Brain (organoid and tissue), 16 donors: ENCODE measurements at places on chromosomes 2 and 18. TPM values are rescaled to one million over a fixed set of nuclear protein-coding genes. Genes with fewer than 3 reads are reported as not detected.

DNA sequence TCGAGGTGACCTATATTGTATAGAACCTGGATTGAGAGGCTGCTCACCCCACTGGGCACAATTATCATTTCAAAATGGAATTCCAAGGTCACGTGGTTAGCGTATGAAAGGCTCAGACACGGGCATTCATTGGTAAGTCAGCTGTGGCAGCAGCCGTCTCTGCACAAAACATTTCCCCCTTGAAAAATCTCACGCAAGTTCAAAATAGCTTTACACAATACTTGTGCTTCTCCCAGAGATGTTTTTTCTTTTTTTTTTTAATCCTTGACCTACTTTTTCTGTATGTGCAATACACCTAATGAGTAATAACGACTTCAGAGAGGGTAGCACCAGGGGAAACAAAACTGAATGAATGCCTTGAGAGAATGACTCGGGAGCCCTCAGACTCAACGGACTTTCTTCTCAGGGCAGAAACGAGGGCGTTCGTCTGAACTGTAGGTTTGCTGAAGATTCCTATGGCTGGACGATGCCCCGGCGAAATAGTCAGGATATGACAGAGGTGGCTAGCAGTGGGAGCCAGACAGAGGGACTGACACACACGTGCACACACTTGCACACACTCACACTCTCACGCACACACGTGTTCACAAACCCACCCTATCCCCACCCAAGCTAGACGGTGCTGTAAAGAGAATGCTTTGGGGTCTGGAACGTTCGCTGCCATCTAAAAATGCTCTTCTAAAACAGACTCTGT, 77.8 kb downstream of the PDCL3 start:
- DNase-seq: peak; percentile 20

Gene CNGA3
- 10.8 TPM for polyA plus RNA-seq

Gene POTEI
- polyA plus RNA-seq: not detected

- no peak for DNase-seq
Measured at GRCh38 chr2:204763974-204764703, 218.9 kb downstream of the PARD3B start.

- DNase-seq: no peak
Measured at GRCh38 chr2:88002359-88002707, 14.0 kb downstream of the RNU2-63P start.

Gene FRZB
- polyA plus RNA-seq: 8.5 TPM

DNA sequence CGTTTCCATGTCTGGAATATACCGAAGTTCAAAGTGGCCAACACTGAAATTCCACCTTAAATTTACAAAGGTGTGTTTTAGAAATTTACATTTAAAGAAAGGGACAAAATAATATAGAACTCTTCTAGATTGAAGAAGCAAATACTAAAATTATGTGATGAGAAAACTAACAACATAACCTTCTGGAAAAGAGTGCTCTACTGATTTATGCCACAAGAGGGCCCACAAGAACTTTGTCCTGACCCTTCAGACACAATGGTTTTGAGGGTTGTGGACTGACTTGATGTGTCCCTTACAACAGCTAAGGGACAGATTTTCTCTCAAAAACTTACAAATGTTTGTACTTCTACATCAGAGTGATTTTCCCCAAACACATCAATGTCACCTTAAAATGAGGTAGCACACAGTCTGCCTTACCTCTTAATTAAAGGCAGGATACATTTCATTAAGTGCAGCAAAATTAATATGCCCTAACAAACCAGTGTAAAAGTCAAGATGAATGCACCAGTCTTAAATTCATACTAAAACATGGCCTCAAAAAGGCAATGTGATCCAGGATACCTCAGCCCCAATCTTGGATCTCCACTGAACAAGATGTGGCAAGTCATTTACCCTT, 36.2 kb downstream of the EIF2AK3 start:
- DNase-seq: peak; percentile 64

DNA sequence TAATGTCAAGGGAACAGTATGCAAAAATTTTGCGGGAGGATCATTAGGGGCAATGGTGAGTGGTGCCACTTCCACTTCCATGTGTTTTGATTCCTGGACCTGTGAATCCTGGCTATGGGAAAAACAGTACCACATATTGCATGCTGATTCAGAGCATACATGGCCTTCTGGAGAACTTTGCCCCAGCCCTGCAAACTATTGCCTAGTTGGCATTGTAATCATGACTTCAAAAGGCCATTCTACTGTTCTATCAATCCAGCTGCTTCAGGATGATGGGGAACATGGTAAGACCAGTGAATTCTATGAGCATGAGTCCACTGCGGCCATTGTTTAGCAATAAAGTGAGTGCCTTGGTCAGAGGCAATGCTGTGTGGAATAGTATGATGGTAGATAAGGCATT, 75.3 kb upstream of the ZC3H15 start:
- DNase-seq: no peak

Gene ANKZF1
- 19.2 TPM for polyA plus RNA-seq

DNA sequence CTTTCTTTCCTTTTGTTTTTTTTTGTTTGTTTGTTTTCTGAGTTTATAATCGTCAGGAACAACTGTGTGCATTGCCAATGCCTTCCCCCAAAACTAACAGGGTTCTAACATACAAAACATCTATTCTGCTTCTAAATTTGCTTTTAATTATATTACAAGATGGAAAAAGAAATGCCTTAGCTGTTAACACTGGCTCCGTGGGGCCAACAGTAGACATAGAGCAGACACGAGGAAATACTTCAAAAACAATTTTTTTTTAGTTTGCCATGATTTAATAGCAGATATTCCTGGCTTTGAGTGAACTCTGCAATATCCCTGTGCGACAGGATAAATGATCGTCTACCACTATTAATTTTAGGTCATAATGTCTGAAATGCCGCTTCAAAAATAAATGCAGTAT, 153.3 kb upstream of the HNRNPA3 start:
- no peak for DNase-seq

DNA sequence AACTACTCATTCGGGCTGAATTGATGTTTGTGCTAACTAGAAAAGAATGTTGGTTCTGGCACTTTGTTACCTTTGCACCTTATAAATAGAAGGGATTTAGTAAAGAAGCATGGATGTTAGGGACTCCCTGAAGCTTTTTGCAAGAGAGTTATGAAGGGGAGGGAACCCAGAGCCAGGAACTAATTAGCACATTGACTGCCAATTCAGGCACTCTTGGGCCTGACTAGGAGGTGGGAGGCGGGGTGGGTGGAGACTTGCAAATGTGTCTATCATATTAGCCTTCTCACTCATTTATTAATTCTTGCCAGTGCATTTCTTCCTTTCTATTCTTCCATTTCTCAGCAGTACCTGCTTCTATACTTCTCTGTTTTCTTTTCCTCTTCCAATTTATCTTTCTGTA, 1022.4 kb downstream of the TMEM182 start:
- DNase-seq: peak; percentile 43
